CD4-positive, alpha-beta T cell treated with Interleukin-6 for 4 hours (primary cell): ENCODE measurements at places on chromosomes 6 and 20.

GRCh38 chr20:54056762-54057639 is 13.4 kb downstream of the BCAS1 start:
- DNase-seq = no peak

- DNase-seq = no peak
Observed at GRCh38 chr20:51461306-51461705, 81.2 kb downstream of the NFATC2 start.

DNA sequence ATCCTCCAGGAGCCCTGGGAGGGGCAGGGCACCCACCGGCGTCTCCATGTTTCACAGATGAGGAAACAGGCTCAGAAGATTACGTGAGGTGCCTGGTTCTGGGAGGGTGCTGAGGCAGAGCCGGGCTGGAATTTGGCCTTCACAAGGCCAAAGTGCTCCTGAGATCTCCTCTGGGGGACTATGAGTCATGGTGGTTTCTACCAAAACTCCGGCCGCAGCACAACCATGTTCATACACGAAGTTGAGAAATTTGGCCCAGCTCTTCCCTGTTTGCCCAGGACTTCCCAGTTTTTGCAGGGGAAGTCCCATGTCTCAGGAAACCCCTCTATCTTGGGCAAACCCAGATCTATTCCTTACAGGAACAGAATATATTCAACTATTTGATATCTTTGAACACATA is 172.9 kb upstream of the CDYL start:
- no peak for DNase-seq

DNA sequence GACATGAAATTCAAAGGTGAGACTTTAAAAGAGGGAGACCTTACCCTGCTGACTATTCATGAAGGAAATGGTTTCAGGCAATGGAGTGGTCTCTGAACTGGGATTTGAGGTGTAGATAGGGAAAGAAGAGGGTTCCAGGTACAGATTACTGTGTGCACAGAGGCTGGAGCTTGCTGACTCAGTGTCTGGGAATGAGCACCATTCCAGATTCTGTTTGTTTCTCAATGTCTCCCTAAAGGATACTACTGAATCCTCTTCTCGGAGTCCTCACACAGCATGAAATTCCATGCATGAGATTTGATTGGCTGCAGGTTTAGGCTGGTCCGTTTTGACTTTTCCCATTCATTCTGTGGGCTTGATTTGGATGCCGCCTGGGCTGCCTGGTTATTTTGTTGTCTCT is 49.0 kb downstream of the PPP1R14C start:
- DNase-seq = no peak

GRCh38 chr6:22906091-22906549 is 336.8 kb downstream of the HDGFL1 start:
- no peak for DNase-seq
